Ascending aorta (tissue), 2 donors: ENCODE measurements at places on chromosomes 2 and 18. TPM values are rescaled to one million over a fixed set of nuclear protein-coding genes. Genes with fewer than 3 reads are reported as not detected.
A peak's percentile ranks its signal among the peaks of the same experiment; 100 is the strongest.

RNF144A gene
- 1.8 TPM for total RNA-seq

NCKAP5 gene
- 0.75 TPM for total RNA-seq

RRM2 gene
- total RNA-seq = not detected

HOXD12 gene
- total RNA-seq = not detected

OR6B2 gene
- not detected for total RNA-seq

TLX2 gene
- not detected for total RNA-seq

ITPRIPL1 gene
- total RNA-seq = 14.5 TPM

IL1RL2 gene
- total RNA-seq = not detected

ANKRD30BL gene
- total RNA-seq = not detected

DNA sequence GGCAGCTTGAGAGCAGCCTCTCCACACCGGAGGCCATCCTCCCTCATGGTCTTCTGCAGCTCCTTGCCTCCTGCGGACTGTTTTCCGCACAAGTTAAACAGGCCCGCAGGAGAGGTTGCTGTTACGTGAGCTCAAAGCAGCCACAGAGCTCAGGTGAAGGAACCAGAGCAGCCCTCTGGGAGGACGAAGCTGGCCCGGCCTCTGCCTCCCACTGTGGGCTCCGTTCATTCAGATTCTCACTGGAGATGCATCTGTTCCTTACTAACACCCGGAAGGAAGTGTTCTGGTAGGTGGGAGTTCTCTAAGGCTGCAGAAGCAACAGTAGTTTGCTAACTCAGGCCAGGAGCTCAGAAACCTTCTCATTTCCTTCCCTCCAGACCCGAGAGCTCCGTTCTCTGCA is 10.9 kb downstream of the DIPK1C start:
- no peaks in the 10 kb centered on the region for H3K4me1 ChIP-seq
- no peaks in the 10 kb centered on the region for H3K36me3 ChIP-seq
- H3K27me3 ChIP-seq = no peaks in the 10 kb centered on the region
- no peak for DNase-seq

GRCh38 chr2:200618054-200618419 is 32.2 kb downstream of the AOX1 start:
- H3K4me1 ChIP-seq = no peaks in the 10 kb centered on the region
- H3K27me3 ChIP-seq = no peaks in the 10 kb centered on the region

GRCh38 chr2:99987160-99987559 is 155.2 kb downstream of the AFF3 start:
- no peaks in the 10 kb centered on the region for H3K4me1 ChIP-seq
- no peaks in the 10 kb centered on the region for H3K27me3 ChIP-seq
- no peak for DNase-seq

DNA sequence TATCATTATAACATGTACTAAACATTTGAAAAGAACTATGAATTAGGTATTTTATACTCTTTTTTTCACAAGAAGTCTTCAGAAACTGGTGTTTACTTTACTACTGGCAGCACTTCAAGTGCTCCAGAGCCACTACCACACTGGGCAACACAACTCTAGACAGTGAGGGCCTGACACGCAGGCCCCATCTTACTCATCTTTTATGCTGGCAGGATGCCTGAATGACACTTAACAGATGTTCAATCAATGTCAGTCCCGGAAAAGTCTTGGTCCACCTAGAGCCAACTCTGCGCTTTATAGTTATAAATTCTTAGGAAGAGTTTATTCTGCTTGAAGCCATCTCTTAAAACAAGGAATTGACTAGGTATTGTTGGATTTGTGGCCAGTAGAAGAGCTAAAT is 8.7 kb upstream of the WIPF1 start:
- H3K27me3 ChIP-seq = no peaks in the 10 kb centered on the region
- peaks cover 27% of the 10 kb centered on the region for H3K4me1 ChIP-seq
- no peaks in the 10 kb centered on the region for H3K36me3 ChIP-seq
- DNase-seq = no peak
- peak overlapping the region; percentile 38 for H3K27ac ChIP-seq
- peak overlapping the region; percentile 0 for H3K4me3 ChIP-seq

GRCh38 chr2:73984203-73984921 is at the start of gene TET3:
Gene TET3, plus strand, starts transcription at chr2:73984910. Its CDS starts 1,494 bp downstream, at chr2:73986404.
- no peaks in the 10 kb centered on the region for H3K27me3 ChIP-seq
- DNase-seq = peak; percentile 66
- peak within 1 kb of the TSS; percentile 74 for H3K4me3 ChIP-seq
- no peak within 1 kb of the TSS for H3K27ac ChIP-seq
- peaks cover 34% of the 10 kb centered on the region for H3K4me1 ChIP-seq
- no peaks in the 10 kb centered on the region for H3K36me3 ChIP-seq

- no peaks in the 10 kb centered on the region for H3K27me3 ChIP-seq
- no peak overlapping the region for H3K4me3 ChIP-seq
- peak overlapping the region; percentile 86 for H3K27ac ChIP-seq
- DNase-seq = no peak
These were observed 30.3 kb downstream of the ZNF532 start for GRCh38 chr18:58894930-58895329.

- no peaks in the 10 kb centered on the region for H3K4me1 ChIP-seq
- H3K4me3 ChIP-seq = no peak overlapping the region
- no peaks in the 10 kb centered on the region for H3K36me3 ChIP-seq
- no peak for DNase-seq
These were observed 155.5 kb downstream of the CNTNAP5 start for GRCh38 chr2:124180635-124181034.

DNA sequence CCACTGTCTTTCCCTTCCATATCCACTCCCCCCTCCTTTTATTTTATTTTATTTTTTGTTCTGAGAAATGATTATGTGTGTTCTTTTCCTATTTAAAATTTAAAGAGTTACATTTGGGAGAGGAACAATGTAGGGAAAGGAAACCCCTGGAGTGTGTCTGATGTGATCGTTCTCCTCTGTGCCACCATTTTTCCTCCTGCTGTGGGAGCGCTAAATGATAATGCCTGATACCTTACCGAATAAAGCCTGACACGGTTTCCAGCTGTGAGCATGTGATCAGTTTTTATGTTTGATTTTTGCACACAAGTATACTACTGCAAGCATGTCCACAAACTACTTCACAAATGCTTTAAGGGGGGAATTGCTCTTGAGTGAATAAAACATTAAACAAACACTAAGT is 317.8 kb upstream of the FANCL start:
- no peak overlapping the region for H3K27ac ChIP-seq
- no peak overlapping the region for H3K4me3 ChIP-seq
- no peaks in the 10 kb centered on the region for H3K4me1 ChIP-seq
- DNase-seq = no peak
- H3K36me3 ChIP-seq = no peaks in the 10 kb centered on the region

GRCh38 chr2:55743583-55743982 is 49.9 kb upstream of the PNPT1 start:
- H3K27ac ChIP-seq = no peak overlapping the region
- H3K36me3 ChIP-seq = no peaks in the 10 kb centered on the region
- H3K27me3 ChIP-seq = no peaks in the 10 kb centered on the region
- no peak overlapping the region for H3K4me3 ChIP-seq

DNA sequence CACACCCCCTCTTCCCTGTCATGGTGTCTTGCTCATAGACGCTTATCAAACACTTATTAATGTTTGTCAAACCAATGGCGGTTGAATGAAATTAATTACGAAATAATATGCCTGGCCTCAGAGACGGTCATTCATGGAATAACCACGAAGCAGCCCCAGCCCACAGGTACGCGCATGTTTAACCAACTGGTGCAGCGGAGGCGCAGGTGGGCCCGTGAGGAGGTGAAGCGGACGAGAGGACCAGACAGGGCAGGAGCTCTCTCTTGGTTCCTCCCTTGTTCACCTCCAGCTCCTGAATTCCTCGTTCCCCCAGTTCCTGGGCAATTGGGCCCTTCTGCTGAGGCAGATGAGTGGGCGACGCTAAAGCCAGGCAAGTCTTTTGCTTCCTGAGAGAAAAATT is 169.8 kb downstream of the TNS1 start:
- no peak overlapping the region for H3K4me3 ChIP-seq
- no peaks in the 10 kb centered on the region for H3K27me3 ChIP-seq
- peak overlapping the region; percentile 86 for H3K27ac ChIP-seq
- DNase-seq = no peak
- peaks cover 94% of the 10 kb centered on the region for H3K36me3 ChIP-seq

DNA sequence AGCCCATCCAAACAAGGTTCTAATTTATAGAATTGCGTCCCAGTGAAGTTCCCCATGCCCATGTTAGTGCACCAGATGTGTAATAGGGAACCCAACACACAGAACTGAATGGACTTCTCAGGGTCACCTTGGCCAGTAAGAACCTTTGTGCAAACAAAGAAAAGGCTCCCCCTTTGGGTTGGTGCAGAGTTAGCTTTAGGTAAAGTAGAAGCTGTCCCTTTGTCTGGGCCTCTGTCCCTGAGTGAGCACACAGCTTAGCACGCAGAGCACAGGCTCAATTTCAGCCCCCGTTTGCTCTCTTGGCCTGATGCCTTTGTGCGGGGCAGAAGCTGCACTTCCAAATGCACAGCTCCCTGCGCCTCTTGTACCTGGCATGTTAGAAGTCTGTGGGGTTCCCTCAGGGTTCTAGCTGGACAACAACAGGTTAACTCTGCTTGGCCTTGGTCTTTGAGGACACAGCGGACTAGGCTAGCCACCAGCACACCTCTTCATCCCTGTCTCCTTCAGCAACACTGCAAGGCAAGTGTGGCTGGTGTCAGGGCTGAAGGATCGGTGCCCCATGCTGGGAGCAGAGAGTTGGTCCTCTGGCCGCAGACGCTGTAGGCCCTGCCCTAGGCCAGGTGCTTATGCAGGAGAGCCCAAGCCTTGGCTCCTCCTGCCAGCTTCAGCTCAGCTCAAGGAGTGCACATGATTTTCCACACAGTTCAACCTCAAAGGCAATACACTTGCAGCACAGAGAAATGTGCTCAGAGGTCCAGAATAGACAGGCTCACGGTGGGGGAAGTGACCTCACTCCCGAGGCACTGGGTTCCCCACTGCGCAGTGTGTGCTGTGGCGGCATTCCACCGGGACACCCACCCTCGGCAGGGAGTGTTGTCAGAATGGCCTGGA is 73.3 kb upstream of the FOSL2 start:
- peak overlapping the region; percentile 72 for H3K27ac ChIP-seq
- no peaks in the 10 kb centered on the region for H3K27me3 ChIP-seq
- no peaks in the 10 kb centered on the region for H3K36me3 ChIP-seq

DNA sequence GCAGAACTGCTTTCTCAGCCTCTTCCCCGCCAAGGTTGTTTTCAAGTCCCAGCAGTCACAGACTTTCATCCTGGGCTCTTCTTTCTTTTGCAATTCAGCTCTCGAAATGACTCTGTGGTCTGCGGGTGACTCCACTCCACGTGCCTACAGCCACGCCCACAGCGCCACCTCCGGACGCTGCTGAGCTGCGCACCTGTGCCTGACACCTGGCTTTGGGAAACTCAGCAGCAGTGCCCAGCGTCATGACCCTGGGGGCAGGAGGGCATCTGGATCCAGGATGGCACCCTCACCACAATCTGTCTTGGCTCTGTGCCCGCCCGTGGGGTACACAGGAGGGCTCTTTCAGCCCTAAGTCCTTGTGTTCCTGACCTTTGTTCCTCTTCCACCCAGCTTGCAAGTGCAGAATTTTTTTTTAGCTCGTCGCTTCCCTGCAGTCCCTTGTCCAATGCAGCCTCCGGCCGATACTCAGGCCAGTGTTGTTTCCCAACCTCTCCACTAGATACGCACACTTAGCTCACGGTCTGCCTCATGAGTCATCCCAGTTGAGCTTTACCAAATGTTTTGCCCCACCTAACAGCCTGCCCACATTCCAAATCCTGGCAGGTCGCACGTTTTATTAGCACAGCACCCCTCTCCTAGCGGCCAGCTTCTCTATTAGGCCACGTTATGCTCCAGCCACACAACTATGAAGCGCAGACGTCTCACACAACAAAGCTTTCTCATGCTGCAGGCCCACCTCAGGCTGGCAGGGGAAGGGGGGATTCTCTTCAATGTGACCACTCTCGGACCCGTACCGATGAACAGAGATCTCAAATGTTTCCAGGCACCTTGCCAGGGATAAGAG is 6.5 kb upstream of the CAPN10 start:
- H3K27ac ChIP-seq = peak overlapping the region; percentile 48
- H3K4me3 ChIP-seq = no peak overlapping the region
- DNase-seq = peak; percentile 86
- peaks cover 35% of the 10 kb centered on the region for H3K36me3 ChIP-seq
- peaks cover 4% of the 10 kb centered on the region for H3K4me1 ChIP-seq

DNA sequence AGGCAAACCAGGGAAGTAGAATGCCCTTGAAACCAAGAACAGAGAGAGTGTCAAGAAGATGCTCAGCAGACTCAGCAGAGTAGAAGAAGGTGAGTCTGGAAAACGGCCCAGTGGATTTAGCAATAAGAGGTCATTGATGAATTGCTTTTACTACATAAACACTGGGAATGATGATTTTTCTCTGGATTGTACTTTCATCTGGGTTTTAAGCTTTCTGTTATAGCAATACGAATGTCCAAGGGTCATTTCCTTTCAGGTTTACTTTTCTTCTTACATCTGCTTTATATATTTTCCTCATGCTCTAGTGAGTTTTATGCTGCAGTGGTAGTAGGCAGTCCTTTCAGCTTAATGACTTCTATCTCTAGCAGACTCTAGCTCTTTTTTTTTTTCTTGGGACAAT is 16.9 kb downstream of the EML6 start:
- H3K4me3 ChIP-seq = no peak overlapping the region
- no peaks in the 10 kb centered on the region for H3K4me1 ChIP-seq
- no peaks in the 10 kb centered on the region for H3K27me3 ChIP-seq
- H3K27ac ChIP-seq = no peak overlapping the region
- no peak for DNase-seq

DNA sequence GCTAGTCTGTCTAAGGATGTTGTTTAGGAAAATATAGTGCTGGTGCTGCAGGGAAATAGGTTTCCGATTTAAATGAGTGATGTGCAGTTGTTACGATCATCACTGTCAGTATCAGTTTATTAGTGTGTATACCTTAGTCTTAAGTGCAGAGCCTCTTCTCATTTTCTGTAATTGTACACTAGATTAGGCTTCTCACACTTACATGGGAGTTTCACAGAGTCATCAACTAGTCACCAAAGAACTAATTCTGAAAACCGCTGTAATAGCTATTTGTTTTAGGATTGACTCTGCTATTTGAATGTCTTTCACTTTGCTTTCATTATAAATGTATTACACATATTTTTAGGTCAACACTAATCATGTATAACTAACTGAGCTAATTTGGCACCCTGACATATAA is 99.8 kb upstream of the ZEB2 start:
- H3K4me3 ChIP-seq = no peak overlapping the region
- H3K27ac ChIP-seq = no peak overlapping the region
- no peaks in the 10 kb centered on the region for H3K4me1 ChIP-seq

GRCh38 chr2:141586985-141587384 is 543.8 kb downstream of the LRP1B start:
- no peak overlapping the region for H3K27ac ChIP-seq
- H3K4me1 ChIP-seq = no peaks in the 10 kb centered on the region
- H3K4me3 ChIP-seq = no peak overlapping the region

DNA sequence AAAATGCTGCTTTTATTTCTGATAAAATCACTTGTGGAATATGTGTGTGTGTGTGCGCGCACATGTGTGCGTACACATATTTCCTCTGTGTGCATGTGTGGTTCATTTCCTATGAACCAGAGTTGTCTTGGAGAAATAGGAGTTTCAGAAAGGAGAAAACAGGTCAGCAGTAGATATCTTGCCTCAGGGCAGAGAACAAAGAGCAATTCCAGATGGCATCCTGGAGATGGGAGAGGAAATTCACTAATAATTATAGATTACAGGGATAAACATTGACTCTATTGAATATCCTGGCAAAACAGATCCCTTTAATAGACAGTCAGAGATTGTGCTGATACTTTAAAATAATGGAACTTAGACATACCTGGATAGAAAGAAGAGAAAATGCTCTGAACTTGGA is 298.0 kb downstream of the TRIB2 start:
- no peaks in the 10 kb centered on the region for H3K4me1 ChIP-seq
- H3K27me3 ChIP-seq = no peaks in the 10 kb centered on the region
- no peak for DNase-seq
- no peak overlapping the region for H3K4me3 ChIP-seq

GRCh38 chr2:85276571-85277118 is 51.1 kb downstream of the TGOLN2 start:
- no peaks in the 10 kb centered on the region for H3K36me3 ChIP-seq
- no peaks in the 10 kb centered on the region for H3K27me3 ChIP-seq
